ENCODE measurements at places on chromosomes 2 and 18.

DNA sequence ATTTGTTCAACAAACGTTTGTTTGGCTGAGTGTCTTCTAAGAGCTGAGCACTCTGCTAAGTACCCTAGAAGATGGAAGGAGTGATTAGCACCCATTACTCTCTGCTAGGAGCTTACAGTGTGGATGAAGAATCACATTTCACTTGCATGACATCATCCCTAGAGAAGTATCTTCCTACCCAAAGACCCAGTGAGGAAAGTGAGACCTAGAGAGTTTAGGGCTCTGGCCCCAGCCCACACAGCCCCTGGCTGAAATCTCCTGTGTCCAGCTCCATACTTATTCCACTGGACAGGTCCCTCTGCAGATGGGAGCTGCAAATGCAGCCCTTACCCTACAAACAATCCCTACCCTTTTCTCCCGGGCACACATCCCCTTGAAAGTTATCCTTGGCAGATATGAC, 26.8 kb upstream of the EPAS1 start:
- DNase-seq, result no peak

DNA sequence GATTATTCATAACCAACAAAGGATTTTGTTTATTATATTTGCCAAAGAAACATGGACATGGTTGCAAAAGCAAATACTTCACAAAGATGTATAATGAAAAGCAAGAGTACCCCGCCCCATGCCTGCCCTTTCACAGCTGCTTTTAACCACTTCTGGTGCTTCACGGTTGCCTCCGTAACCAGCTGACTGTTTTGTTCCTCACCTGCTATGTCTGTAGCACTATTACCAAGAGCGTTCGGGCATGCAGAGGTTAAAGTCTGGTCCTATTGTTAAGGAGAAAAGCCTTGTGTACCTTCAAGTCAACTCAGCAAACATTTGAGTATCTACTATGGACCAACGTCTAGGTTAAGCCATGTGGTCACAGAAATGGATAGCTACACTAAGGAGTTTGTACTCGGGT, 115.2 kb upstream of the FOSL2 start:
- DNase-seq, result no peak

DNA sequence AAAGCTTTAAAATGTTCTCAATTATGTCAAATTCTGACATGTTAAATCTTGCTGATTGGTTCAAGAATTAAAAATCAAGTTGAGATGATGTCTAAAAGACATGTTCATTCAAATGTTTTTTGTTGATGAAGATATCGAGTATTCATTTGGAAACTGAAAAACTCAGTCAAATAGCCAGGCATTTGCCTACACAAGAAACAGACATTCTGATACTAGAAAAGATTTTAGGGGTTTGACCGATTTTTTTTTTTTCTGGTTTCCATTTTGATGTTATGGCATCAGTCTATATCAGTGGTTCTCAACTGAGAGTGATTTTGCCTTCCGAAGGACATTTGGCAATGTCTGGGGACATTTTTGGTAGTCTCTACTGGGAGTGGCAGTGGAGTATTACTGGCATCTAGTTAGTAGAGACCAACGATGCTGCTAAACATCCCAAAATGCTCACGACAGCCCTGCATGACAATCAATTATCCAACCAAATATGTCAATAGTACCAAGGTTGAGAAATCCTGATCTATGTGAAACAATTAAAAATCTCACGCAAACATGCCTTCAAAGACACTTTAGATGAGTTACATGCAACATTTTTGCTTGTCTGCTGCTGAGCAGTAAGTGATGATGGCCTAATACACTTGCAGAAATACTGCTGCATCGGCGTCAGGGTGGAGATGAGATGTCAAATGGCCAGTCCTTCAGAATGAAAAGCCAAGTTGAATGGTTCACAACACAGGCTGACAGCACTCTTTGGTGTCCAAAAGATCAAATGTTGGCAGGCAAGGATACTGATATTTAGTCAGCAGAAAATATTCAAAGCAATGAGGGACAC, 12.5 kb downstream of the RASGRP3 start:
- DNase-seq, result no peak

DNA sequence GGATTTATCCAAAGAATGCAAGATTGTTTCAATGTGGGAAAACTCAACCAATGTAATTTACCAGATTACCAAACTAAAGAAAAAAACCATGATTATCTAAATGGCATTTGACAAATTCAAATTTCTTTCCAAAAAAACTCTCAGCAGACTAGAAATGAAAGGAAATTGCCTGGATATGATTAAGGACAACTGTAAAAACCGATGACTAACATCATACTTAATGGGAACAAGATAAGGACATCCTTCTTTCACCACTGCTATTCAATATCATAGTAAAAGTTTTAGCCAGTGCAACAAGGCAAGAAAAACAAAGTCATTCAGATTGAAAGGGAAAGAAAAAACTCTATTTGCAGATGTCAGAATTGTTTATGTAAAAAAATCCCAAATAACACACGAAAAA, 4.4 kb upstream of the CCDC150 start:
- DNase-seq, result no peak

All from activated CD4-positive, alpha-beta T cell treated with anti-CD3 and anti-CD28 coated beads for 24 hours (primary cell).